ENCODE measurements at places on chromosomes 16 and 17. TPM values are rescaled to one million over a fixed set of nuclear protein-coding genes. Genes with fewer than 3 reads are reported as not detected.

KCNAB3 gene
- 11.6 TPM for total RNA-seq

CBFA2T3 gene
- 2.1 TPM for total RNA-seq

CDH5 gene
- total RNA-seq = not detected

PRSS33 gene
- total RNA-seq = not detected

TBC1D3G gene
- total RNA-seq = not detected

AANAT gene
- total RNA-seq = not detected

KRTAP9-4 gene
- not detected for total RNA-seq

MPDU1 gene
- total RNA-seq = 31.3 TPM

TBC1D3H gene
- total RNA-seq = not detected

NACA2 gene
- not detected for total RNA-seq

ZSCAN10 gene
- total RNA-seq = not detected

SP6 gene
- total RNA-seq = 0.13 TPM

MARCHF10 gene
- 0.13 TPM for total RNA-seq

ZNF750 gene
- total RNA-seq = not detected
